ENCODE measurements at places on chromosomes 4 and X.

GRCh38 chr4:99180382-99181070 is 36.4 kb upstream of the ADH4 start:
- DNase-seq, result no peak

DNA sequence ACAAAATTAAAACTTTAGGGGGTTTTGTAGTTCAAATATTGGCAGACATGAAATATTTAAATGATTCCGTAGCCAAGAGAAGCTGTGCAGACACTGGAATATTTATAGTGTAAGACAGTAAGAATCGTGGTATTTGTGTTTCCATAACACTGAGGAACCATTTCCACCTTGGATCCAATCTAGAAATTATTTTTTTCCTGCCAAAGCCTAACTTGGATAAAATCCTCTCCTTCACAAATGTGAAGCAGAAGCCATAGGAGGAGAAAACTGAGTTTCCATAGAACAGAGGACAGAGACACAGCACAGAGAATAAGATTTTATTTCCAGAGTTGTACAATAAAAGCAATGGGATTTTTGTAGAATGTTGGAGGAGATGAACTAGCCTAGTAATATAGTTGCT is 19.9 kb upstream of the SRPX start:
- no peak for DNase-seq

- peak; percentile 27 for DNase-seq
Measured at GRCh38 chrX:139932073-139932900, 566 bp downstream of the ATP11C start.

- no peak for DNase-seq
Measured at GRCh38 chrX:1554469-1555210, 17.7 kb upstream of the P2RY8 start.

DNA sequence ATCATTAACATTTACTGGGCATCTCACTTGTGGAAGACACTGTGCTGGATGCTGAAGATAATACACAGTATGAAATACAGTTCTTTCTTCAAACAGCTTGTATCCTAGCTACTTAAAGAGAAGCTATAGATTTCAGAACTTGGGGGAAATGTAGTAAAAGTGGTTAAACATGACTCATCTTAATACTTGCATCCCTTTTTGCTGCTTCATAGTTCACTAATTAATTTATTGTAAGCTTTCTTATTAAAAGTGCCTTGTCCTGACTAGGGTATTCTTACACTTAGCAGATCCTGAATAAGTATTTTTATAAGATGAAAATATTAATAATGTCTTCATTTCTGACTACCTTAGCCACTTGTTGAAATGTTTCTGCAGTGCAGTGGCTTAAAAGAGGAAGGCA is 132.8 kb upstream of the STIM2 start:
- DNase-seq, result no peak

- no peak for DNase-seq
Measured at GRCh38 chrX:132470179-132470578, 18.7 kb downstream of the MBNL3 start.

DNA sequence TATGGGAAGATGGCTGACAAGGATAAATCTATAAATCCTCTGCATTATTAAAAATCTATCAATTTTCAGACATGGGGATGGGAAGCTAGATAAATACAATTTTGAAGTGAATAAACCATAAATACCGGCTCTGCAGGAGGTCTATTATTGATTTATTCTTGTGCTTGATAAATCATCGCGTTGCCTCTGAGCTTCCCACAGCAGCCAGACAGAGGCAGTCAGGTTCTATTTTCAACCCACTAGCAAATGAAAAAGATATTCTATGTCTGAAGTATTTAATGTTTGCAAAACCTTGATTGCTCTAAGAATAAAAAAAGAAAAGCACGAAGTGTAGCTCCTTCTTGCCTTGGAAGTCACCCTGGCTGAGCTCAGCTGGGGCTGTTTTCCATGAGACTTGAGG is 216.2 kb downstream of the DHRSX start:
- no peak for DNase-seq
